ENCODE measurements at places on chromosomes 12 and 14.

- no peak for DNase-seq
Measured at GRCh38 chr12:98022961-98023360, 492.4 kb upstream of the TMPO start.

DNA sequence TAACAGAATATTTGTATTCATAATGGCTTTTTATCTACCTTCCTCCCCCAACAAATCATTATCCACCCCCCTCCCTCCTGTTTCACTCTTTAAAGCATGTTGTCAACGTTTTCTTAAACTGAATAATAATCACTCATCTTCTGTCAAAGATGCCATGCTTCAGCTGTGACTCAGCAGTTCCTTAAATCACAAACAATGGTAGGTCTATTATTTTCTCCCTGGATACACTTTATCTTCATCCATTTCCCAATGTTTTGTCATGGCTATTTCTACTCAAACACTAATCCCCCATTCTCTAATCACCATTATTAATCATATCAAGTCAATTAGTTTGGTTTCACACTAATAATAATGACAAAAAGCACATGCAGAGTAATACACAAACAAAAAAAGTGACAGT is 6.5 kb downstream of the CLEC12B start:
- DNase-seq = no peak

- no peak for DNase-seq
Measured at GRCh38 chr14:88937706-88938105, 113.3 kb downstream of the TTC8 start.

- no peak for DNase-seq
Measured at GRCh38 chr12:92290886-92291285, 145.2 kb upstream of the BTG1 start.

DNA sequence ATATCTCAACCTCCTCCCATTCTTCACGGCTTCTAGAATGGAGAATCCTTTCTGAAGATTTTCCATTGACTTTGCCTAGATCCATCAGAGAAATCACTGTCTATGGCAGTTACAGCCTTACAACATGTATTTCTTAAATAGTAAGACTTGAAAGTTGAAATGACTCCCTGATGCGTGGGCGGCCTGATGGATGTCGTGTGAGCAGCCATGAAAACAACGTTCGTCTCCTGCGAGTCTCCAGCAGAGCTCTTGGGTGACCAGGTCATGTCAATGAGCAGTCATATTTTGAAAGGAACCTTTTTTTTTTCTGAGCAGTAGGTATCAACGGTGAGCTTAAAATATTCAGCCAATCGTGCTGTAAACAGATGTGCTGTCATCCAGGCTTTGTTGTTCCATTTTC is 139.9 kb upstream of the C14orf180 start:
- no peak for DNase-seq

- DNase-seq = no peak
Measured at GRCh38 chr12:99284161-99284560, 363.4 kb upstream of the GARIN6 start.

DNA sequence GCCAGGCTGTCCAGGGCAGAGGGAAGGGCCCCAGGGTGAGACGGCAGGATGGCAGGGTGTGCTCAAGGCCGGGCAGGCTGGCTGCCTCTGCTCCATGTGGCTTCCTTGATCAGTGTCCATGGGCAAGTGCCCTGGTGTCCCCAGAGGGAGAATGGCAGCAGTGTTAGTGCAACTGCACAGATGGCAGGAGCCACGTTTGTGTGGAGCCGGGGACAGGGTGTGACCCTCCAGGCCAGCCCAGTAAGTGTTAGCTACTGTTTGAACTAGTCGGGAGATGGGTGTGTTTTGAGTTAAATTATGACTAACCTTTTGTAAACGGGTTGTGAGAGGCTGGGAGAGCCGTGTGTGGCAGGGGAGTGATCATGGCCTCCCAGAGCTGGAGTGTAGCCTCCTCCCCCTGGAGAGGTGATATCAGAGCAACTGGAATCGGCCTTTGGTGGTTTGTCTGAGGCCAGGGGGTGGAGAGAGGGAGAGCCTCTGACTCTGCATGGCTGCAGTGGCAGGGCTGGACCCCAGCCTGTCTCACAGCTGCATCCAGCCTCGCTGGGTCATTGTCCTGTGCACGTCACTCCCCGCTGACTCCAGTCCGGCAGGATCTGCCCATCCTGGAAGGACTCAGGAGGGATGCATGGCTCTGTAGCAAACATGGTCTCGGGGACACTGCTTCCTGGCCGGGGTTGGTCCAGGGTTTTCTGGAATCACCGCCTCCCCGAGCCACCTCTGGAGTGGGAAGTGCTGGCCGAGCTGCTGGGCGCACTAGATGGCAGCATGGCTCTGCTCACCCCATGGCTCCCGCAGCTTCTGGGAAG is 27.8 kb downstream of the AACS start:
- no peak for DNase-seq
